ENCODE measurements at places on chromosomes 3 and 15.

GRCh38 chr3:176814285-176814684 lies 383.0 kb downstream of the TBL1XR1 start:
- no peak for DNase-seq

- no peak for DNase-seq
These were observed 9.2 kb downstream of the CXCR6 start for GRCh38 chr3:45952456-45952855.

DNA sequence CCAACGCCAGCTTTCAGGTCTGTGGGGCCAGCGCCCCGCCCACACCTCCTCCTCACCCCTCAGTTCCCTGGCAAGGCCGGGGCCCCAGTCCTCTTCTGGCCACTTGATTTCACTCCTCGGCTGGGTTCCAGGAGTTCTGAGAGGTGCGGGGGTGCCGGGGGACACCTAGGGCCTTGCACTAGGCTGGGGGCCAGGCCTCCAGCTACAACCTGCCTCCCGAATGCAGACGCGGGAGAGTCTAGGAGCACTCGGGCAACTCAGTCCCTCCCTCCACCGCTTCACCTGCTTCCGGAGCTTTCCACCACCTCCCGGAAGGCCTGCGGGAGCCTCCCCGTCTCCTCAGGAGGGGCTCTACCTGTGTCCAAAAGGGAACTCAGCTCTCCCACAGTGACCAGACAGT lies 35.6 kb downstream of the TNK2 start:
- no peak for DNase-seq

DNA sequence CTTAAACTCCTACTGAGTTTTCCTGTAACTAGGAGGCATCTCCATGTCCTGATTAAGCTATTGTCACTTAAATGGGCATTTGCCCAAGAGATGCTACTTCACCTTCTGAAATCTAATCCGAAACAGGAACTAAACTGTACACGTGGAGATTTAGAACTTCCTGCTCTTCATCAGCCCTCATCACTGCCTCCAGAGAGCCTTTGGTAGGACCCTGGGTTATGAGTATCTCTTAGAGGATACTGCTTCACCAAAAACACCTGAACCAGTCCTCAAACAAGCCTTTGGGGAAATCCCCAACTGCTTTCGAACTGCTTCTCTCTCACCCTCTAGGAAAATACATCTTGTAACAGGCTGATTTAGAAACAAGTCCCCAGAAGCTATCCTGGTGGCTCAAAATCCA lies 320.3 kb downstream of the GAP43 start:
- DNase-seq: no peak

GRCh38 chr15:40847223-40847961 lies 3.5 kb downstream of the SPINT1 start:
- DNase-seq: no peak
